PC-9 (cell line): ENCODE measurements at places on chromosomes 12 and 14. TPM values are rescaled to one million over a fixed set of nuclear protein-coding genes. Genes with fewer than 3 reads are reported as not detected.

- H3K27ac ChIP-seq: no peak overlapping the region
- peaks cover 100% of the 10 kb centered on the region for H3K27me3 ChIP-seq
- no peak overlapping the region for H3K4me3 ChIP-seq
- H3K36me3 ChIP-seq: no peaks in the 10 kb centered on the region
Observed at GRCh38 chr12:111185206-111185888, 183.5 kb downstream of the PHETA1 start.

- H3K36me3 ChIP-seq: no peaks in the 10 kb centered on the region
- DNase-seq: no peak
- H3K4me1 ChIP-seq: no peaks in the 10 kb centered on the region
- H3K27me3 ChIP-seq: 0 out of 2 replicates have a peak, but pooled peaks cover 2% of the 10 kb centered on the region
Observed at GRCh38 chr12:105273601-105274000, 37.6 kb upstream of the APPL2 start.

GRCh38 chr14:24013654-24014514, 25.2 kb downstream of the DHRS4L2 start:
- no peaks in the 10 kb centered on the region for H3K36me3 ChIP-seq
- no peaks in the 10 kb centered on the region for H3K4me1 ChIP-seq
- no peaks in the 10 kb centered on the region for H3K27me3 ChIP-seq
- H3K27ac ChIP-seq: no peak overlapping the region
- DNase-seq: peak; percentile 37

The GPX2 gene
- total RNA-seq: 196 and 323 TPM in 2 replicates

The GPHN gene
- 18.3 and 20.5 TPM in 2 replicates for total RNA-seq

The TMEM229B gene
- total RNA-seq: 1.2 and 1.6 TPM in 2 replicates

DNA sequence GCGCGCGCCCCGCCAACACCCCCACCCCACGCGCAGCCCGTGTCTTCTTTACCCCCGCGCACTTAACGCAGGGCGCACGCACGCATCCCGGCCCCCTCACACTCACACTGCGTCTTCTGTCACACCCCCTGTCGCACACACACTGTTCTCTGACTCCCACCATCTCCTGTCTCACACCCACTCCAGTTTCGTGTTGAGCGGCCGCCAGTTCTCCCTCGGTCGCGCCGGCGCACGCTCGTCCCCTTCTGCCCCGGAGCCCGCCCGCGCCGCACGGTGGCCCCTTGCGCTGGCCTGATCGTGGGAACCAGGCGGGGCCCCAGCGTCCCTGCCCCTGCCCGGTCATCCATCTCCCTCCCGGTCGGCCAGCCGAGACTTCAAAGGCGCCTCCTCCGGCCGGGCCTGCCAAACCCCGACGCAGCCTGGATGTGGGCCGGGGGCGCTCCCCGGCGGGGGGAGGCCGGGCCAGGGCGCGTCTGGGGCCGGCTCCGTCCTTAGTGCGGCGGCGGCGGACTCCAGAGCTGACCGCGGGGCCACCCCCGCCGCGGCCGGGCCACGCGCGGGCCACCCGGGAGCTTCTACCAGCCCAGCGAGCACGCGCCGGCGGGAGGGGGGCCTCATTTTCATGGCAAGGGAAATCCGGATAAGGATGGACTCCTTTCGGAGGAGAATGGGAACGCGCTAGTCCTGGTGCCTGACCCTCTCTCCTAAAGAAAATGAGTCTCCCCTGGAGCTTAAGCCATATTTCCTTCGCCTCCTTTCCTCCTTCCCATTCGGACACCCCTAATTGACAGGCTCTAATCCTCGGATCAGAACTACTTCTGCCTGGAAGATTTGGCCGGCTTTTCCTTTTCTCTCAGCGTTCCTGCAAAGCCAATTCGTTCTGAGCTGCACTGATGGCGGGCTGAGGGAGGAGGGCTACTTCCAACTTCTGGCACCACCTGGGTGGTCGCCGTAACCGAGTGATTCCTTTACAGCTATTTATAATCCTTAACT, 82.0 kb upstream of the HMGA2 start:
- no peak overlapping the region for H3K4me3 ChIP-seq
- no peaks in the 10 kb centered on the region for H3K36me3 ChIP-seq
- no peaks in the 10 kb centered on the region for H3K27me3 ChIP-seq
- H3K27ac ChIP-seq: no peak overlapping the region
- H3K4me1 ChIP-seq: no peaks in the 10 kb centered on the region
- no peak for DNase-seq

The VWF gene
- 0.48 and 0.88 TPM in 2 replicates for total RNA-seq

DNA sequence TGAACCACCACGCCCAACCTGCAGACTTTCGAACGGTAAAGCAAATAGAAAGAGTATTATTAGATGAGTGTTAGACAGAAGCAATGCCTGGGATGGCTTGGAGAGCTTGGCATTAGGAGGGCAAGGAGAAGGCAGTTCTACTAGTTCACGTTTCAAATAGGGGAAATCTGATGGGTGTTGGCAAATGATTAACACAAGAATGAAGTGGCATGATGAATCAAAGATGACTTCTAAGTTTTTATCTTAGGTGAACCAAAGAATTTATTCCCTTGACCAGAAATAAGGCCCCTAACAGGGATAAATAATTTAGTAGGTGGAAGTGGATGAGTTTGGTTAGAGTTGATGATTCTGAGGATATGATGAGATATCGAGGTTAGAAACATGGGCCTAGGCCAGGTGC, 38.5 kb downstream of the DRAM1 start:
- no peaks in the 10 kb centered on the region for H3K4me1 ChIP-seq
- no peaks in the 10 kb centered on the region for H3K27me3 ChIP-seq
- no peak overlapping the region for H3K4me3 ChIP-seq
- DNase-seq: no peak
- H3K27ac ChIP-seq: no peak overlapping the region

The GPR135 gene
- total RNA-seq: 13.6 and 15.2 TPM in 2 replicates

The IKZF4 gene
- 7.4 and 9.6 TPM in 2 replicates for total RNA-seq

The C1R gene
- 20.5 and 24.0 TPM in 2 replicates for total RNA-seq

GRCh38 chr12:48972952-48973483, 1.5 kb upstream of the WNT10B start:
- no peak overlapping the region for H3K27ac ChIP-seq
- H3K4me1 ChIP-seq: peaks cover 8% of the 10 kb centered on the region; the same call in 1 of the 2 replicates
- DNase-seq: no peak
- H3K27me3 ChIP-seq: peaks cover 17% of the 10 kb centered on the region; the same call in 1 of the 2 replicates
- no peaks in the 10 kb centered on the region for H3K36me3 ChIP-seq

The ZNF385A gene
- total RNA-seq: 17.2 and 18.0 TPM in 2 replicates

The CLEC4D gene
- not detected in 2 replicates for total RNA-seq

The STXBP6 gene
- 10.0 and 12.3 TPM in 2 replicates for total RNA-seq

GRCh38 chr14:61502459-61503093, 181.2 kb downstream of the PRKCH start:
- no peaks in the 10 kb centered on the region for H3K27me3 ChIP-seq
- H3K4me1 ChIP-seq: no peaks in the 10 kb centered on the region
- no peak for DNase-seq
- no peak overlapping the region for H3K4me3 ChIP-seq
- no peak overlapping the region for H3K27ac ChIP-seq
- H3K36me3 ChIP-seq: peaks cover 7% of the 10 kb centered on the region

- no peak overlapping the region for H3K4me3 ChIP-seq
- DNase-seq: no peak
- H3K27ac ChIP-seq: no peak overlapping the region
- no peaks in the 10 kb centered on the region for H3K27me3 ChIP-seq
- no peaks in the 10 kb centered on the region for H3K36me3 ChIP-seq
- 0 out of 2 replicates have a peak, but pooled peaks cover 22% of the 10 kb centered on the region for H3K4me1 ChIP-seq
Observed at GRCh38 chr12:29224572-29224971, 75.5 kb downstream of the FAR2 start.

The BBOF1 gene
- 5.5 and 6.8 TPM in 2 replicates for total RNA-seq

DNA sequence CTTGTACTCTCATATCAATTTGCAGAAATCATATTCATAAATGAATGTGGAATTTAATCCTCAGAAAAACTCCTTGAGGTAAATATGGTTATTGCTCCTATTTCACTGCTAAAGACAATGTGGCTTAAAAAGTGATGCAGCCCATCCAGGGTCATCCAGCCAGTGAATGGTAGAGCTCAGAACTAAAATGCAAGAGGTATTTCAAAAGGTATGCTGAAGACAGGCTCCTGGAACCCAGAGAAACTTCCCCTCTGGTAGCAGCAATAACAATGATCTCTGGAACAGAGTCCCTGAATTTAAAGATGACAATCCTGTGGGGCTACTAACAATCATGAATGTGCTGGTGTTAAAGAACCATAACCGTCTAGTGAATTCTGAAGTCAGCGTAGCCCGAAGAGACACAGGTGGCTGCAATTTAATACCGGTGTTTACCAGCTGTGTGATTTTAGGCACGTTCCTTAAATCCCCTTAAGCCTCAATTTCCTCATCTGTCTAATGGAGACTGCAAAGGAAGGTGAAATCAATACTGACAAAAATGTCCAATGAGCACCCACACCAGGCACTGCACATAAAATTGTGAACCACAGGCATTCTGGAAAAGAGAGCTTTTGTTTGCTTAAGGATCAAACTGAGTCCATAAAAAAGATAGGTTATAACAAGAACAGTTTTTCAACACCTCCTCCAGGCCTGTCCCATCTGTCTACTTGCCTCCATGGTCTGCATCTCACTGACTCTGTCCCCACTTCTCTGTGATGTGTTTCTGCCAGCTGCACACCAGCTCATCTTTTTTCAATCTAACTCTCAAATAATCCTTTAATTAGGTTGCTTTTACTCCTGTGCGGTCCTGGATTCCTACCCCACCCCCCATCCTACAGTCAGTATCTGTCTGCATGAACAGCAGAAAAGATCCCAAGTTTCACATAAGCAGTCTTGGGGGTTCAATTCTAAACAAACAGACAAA, 10.5 kb downstream of the TM7SF3 start:
- DNase-seq: no peak
- H3K27me3 ChIP-seq: no peaks in the 10 kb centered on the region
- H3K27ac ChIP-seq: no peak overlapping the region
- H3K4me3 ChIP-seq: no peak overlapping the region

- no peaks in the 10 kb centered on the region for H3K27me3 ChIP-seq
- H3K4me1 ChIP-seq: peaks cover 15% of the 10 kb centered on the region
- H3K27ac ChIP-seq: peak overlapping the region; percentile 40
- peaks cover 26% of the 10 kb centered on the region for H3K36me3 ChIP-seq
- DNase-seq: peak; percentile 11
Observed at GRCh38 chr12:108821407-108822397, 35.7 kb downstream of the SSH1 start.

The BBS10 gene
- 5.5 and 8.4 TPM in 2 replicates for total RNA-seq

- H3K4me1 ChIP-seq: no peaks in the 10 kb centered on the region
- H3K36me3 ChIP-seq: no peaks in the 10 kb centered on the region
- no peak overlapping the region for H3K27ac ChIP-seq
- peak; percentile 6 for DNase-seq
Observed at GRCh38 chr12:105581420-105581819, 250.9 kb downstream of the C12orf75 start.

The TPPP2 gene
- total RNA-seq: not detected in 2 replicates

DNA sequence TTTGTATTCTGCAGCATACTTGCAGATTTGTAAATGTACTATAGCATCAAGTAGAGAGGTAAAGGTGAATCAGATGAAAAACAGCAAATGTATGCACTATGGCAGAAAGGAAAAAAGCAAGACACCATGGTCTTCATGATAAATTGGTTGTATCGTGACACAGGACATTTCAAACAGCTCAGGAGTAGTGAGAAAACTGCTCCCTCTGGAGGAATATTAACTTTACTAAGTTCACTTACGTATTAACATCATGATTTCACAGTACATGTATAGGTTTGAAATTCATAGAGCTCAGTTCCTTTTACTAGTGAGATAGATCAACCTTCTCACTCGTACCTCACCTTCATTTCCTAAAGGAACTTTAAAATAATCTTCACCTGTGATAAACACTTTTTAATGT, 6.5 kb downstream of the MBIP start:
- peaks cover 22% of the 10 kb centered on the region for H3K4me1 ChIP-seq
- no peaks in the 10 kb centered on the region for H3K27me3 ChIP-seq
- no peak overlapping the region for H3K4me3 ChIP-seq
- no peak overlapping the region for H3K27ac ChIP-seq

The KRT76 gene
- not detected in 2 replicates for total RNA-seq

The NOC4L gene
- total RNA-seq: 24.1 and 27.1 TPM in 2 replicates
